ENCODE measurements at places on chromosomes 7 and 10.

DNA sequence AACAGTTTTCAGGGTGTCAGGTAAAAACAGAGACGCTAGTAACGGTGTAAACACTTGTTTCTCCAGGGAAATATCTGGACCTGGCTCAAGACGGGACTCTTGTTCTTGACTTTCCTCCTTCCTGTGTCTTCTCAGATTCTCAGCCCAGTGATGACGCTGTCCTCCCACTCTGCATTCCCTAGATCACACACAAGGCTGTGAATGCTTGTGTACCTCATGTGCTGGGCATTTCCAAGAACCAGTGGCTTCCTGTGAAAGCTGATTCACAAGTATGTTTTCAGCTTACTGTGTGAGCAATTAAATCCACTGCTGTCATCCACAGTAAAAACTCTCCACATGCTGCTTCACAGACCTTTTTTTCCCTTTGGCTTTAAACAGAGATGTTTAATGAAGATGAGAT lies 193.8 kb upstream of the DPP6 start:
- DNase-seq: no peak

DNA sequence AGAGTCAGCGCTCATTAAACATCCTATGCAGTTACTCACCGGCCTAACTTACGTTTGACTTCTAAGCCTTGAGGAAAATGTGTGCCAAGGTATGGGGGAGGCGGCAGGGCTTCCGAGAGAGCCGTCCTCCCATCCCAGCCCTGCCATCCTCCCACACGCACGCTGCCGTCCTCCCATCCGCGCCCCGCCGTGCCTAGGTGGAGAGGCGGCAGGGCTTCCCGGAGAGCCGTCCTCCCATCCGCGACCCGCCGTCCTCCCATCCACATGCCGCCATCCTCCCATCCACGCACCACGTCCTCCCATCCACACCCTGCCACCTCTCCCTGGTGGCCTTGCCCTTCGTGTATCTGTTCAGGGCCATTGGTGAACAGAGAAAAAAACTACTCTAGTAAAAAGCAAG lies 162.7 kb downstream of the PRKAG2 start:
- DNase-seq: no peak

DNA sequence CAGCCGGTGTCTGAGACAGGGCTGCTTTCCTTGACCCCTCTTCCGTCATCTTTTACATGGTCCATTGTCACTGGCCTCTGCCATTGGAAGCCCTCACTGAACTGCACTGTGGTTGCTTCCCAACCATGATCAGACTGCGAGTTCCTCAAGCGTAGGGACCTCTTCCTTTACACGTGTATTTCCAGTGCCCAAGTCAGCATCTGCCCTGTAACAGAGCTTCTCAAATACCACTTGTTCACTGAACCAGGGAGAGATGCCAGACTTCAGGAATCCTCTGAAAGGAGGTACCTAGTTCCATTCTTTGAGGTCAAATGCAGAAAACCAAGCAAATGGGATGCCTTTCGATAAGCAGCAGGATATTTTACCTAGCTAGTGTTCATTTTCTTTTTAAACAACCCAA lies 145.1 kb downstream of the NRP1 start:
- no peak for DNase-seq

DNA sequence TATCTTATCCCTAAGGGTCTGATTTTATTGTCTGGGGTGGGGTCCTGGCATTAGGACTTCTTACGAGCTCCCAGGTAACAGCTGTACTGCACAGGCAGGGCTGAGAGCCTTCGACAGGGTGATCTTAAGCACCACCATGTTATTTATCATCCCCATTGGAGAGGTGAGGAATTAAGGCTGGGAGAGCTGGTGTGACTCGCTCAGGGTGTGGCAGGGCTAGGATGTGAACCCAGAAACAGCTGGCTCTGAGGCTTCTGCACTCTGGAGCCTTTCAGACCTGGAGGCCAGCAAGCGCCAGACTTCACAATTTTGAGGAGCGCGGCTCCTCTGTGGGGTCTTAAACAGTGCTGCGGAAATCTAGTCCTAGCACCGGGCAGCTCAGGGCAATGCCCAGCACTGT lies 27.4 kb upstream of the NDST2 start:
- DNase-seq: no peak

DNA sequence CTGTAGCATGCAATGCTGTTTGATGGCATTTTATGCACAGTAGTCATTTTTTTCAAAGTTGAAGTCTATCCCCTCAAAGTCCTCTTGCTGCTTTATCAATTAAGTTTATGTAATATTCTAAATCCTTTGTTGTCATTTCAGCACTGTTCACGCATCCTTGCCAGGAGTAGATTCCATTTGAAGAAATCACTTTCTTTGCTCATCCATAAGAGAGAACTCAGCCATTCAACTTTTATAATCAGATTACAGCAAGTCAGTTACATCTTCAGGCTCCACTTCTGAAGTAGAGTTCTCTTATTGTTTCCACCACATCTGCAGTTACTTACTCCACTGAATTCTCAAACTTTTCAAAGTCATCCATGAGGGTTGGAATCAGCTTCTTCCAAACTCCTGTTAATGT lies 32.3 kb downstream of the SDHAF3 start:
- DNase-seq: no peak

- no peak for DNase-seq
Observed at GRCh38 chr7:150631866-150632864, at the start of gene GIMAP6. GIMAP6 (minus strand) TSS chr7:150632385; CDS start chr7:150630142, 2,243 bp downstream.

- no peak for DNase-seq
Observed at GRCh38 chr10:61023053-61023452, 79.1 kb upstream of the RHOBTB1 start.

DNA sequence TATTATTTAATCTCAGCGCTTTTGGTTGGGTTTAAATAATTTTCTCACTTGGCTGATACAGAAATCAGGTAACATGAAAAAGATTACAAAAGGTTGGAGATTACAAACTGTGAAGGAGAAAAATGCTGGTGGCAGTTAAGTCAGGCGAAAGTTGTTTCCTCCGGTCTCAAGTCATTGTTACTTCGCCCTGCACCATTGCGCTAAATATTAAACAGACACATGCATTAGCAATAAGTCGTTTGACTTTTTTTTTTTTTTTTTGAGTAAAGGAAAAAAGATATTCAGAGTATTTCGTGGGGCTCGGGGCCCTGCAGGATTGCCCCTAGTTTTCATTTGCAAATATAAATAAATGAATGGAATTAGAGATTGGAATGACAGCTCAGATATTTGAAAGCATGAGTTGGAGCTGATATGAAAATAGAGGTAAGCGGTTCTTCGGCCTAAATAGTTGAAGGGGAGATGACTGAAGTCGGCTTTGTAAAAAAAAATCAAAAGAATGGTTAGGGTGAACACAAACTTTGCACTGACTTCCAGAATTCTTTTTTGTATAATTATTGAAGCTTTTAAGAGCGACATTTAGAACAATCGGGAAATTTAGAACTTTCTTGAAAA lies 914 bp downstream of the SDHAF3 start:
- no peak for DNase-seq

- no peak for DNase-seq
Observed at GRCh38 chr10:131854579-131855335, 46.1 kb upstream of the PPP2R2D start.

DNA sequence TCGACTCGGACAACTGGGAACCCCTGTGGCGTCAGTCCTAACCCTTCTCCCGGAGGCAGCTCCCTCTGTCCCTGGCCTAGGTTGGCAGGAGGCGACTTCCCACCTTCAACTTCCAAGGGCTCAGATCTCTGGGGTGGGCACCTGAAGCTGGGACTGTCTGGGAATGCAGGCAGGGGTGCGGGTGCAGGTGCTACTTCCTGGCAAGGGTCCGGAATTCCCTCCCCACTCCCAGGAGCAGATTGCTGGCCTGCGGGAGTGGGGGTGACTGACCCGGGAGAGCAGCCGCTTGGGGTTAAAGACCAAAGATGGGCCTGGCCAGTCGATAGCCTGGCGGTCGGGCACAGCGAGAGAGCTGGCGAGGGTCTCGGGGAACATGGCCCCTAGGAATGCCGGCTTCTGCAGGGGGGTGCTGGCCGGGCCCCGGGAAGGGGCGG lies 387 bp downstream of the EPHA1 start:
- DNase-seq: no peak

DNA sequence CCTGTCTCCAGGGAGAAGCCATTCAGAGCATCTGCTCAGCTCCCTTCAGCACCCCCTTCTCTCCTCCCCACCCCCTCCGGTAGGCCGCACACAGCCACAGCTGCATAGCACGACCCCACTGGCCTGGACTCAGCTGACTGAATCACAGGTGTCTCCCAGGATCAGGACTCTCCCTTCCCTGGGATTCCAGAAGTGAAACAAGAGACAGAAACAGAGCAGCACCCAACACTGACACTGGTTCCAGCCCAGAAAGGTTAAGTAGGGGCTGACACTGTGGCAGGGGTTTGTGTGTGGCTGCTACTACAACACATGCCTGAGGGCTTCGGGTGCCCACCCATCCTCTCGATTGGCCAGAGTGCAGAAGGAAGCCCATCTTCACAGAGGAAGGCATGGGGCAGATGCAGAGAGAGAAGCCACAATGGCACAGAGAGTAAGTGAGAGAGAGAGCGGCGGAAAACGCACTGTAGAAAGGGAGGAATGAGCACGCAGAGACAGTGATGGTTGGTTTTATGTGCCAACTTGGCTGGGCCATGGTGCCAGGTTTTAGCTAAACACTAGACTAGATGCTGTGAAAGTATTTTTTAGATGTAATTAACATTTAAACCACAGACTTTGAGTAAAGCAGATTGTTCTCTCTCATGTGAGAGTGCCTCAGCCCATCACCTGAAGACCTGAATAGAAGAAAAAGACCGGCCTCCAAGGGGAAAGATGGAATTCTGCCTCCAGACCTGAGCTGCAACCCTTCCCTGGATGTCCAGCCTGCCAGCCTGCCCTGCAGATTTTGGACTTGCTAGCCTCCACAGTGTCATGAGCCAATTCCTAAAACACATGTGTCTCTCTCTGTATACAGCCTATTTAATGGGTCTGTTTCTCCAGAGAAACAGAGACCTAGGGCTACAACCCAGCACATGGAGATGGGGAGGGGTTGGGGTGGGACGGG lies 107.5 kb downstream of the GRB10 start:
- DNase-seq: no peak

DNA sequence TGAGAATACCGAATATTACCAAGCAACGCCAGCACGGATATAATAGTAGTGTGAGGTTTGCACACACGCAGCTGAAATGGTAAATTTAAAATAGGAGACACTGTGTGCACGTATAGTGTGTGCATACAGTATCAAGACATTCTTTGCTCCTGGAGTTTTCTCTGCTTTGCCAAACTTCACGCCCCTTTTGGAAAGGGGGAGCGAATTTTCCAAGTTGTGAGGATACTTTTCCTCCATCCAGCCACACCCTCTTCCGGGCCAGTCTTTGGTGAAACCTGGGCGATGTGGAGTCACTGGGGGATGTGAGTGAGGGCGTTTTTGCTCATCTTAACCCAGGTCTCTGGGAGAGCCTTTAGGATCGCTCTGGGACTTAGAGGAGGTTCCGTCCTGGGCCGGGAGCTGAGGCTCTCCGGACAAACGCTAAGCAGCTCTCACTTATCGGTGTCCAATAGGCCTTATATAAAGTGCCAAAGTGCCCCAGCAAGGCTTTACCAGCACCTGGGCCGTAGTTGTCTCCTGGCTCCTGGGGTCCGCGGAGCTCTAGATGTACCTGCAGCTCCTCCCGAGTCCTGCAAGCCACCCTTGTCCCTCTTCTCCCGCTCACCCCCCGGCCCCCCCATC lies 160.0 kb upstream of the MKI67 start:
- no peak for DNase-seq

GRCh38 chr10:114720685-114721278 lies 62.7 kb upstream of the ABLIM1 start:
- DNase-seq: no peak

DNA sequence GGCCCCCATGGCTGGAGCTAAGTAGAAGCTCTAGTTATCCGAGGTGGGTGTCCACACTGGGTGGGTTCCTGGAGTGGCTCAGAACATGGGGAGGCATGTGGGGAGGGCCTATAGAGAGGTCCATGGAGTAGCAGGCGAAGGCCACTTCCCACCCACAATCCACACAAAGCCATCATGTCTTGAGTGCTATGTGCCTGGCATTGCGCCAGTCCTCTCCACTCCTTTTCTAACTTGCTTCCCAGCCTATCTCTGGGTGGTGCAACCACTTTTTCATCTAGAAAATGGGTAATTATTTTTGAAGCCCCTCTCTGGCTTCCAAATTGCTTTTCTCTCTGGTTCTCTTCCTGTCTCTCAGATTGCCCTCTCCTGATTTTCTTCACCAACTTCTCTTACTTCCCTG lies 263.6 kb downstream of the PHTF2 start:
- DNase-seq: no peak

GRCh38 chr10:61089251-61089650 lies 145.3 kb upstream of the RHOBTB1 start:
- no peak for DNase-seq

DNA sequence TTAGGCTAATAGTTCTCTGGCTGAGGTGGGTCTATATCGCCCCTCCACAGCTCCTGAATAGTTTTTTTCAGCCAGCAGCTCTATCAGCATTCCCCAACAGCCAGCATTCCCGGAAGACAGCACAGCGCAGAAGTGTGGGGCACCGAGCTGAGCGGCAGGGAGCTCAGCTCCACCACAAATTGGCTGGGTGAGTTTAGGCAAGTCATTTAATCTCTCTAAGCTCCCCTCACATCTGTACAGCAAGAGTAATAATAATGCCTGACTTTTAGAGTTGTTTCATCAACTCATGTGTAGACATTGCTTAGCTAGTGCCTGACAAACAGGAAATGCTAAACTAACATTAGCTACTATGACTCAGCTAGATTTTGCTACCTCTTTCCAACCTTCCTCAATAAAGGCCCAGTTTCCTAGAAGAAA lies 247.9 kb upstream of the PTN start:
- no peak for DNase-seq

- no peak for DNase-seq
Observed at GRCh38 chr7:136923111-136923667, 54.7 kb downstream of the CHRM2 start.

- DNase-seq: no peak
Observed at GRCh38 chr10:128398118-128398517, 271.9 kb upstream of the MKI67 start.

- no peak for DNase-seq
Observed at GRCh38 chr7:100540073-100540723, 1.2 kb downstream of the AGFG2 start.

GRCh38 chr10:10471758-10472157 lies 545.9 kb upstream of the CELF2 start:
- no peak for DNase-seq

Data from SIG-M5 (cell line).